ENCODE measurements at places on chromosomes 5 and 9.

DNA sequence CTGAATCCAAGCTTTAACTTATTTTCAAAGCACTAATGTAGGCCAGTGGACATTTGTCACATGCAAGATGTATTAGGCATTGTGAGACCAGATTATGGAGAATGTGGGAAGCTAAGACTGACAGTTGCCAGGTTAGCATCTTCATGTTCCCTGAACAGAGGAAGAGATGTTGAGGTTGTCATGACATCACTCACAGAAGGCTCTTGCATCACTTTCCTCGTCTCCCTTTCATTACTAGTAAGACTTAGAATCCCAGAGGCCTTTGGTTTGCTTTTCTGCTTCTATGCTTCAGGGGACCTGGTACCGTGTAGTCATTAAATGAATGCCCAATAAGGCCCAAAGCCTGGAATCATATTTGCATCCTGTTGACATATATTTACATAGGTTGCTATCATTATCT, 76.4 kb upstream of the RPS23 start:
- no peak for DNase-seq

DNA sequence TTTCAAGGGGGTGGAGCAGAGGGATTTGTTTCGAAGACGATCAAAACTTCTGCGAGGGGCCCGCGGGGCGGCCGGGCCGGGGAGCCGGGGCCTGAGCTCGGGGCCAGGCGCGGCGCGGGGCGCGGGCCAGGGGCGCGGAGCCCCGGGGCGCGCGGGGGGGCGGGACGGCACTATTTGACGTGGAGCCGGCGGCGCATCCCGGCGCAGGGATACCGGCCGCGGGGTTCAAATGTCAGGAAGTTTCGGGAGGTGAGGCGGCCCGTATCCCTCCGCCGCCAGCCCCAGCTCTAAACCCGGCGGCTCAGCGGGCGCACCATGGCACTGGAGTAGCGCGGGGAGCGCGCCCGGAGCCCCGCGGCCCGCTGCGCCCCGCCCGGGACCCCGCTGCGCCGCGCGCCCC, at the start of gene LMX1B:
Gene LMX1B (plus strand): TSS at position 278 of the 400 bp plus-strand sequence. CDS start 522 bp downstream, outside the sequence.
- no peak for DNase-seq

DNA sequence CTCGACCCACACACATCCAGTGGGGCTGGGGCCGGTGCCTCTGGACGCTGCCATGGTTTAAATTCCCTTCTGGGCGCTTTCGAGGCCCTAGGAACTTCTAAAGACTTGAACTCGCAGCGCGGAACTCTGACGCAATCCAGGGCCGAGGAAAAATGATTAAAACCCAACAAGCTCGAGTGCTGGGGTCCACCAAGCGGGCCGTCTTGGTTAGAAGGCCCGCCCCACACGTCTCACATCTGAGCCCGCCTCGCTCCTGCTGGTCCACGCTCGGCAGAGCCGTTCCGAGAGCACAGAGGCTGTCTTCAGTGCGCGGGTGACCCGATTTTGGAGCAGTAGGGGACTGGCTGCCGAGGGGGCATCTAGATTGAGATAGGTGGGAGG, 1.5 kb downstream of the CRHBP start:
- no peak for DNase-seq

GRCh38 chr5:96565582-96566265, 96.5 kb upstream of the CAST start:
- DNase-seq, result no peak

DNA sequence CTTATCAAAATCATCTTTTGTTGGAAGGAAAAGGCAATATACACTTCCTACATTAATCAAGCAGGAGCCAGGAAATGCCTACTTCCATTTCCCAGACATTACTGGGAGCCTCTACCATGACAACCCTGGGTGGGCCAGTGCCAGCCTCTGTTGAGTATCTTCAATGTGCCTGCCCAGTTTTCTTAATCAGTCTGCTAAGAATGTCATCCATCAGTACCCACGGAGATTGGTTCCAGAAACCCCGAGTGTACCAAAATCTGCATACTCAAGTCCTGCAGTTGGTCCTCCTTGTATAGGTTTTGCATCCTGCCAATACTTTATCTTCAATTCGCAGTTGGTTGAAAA, 82.4 kb downstream of the MARCHF3 start:
- DNase-seq, result no peak

GRCh38 chr9:72454871-72455491, 66.4 kb upstream of the TMC1 start:
- no peak for DNase-seq

DNA sequence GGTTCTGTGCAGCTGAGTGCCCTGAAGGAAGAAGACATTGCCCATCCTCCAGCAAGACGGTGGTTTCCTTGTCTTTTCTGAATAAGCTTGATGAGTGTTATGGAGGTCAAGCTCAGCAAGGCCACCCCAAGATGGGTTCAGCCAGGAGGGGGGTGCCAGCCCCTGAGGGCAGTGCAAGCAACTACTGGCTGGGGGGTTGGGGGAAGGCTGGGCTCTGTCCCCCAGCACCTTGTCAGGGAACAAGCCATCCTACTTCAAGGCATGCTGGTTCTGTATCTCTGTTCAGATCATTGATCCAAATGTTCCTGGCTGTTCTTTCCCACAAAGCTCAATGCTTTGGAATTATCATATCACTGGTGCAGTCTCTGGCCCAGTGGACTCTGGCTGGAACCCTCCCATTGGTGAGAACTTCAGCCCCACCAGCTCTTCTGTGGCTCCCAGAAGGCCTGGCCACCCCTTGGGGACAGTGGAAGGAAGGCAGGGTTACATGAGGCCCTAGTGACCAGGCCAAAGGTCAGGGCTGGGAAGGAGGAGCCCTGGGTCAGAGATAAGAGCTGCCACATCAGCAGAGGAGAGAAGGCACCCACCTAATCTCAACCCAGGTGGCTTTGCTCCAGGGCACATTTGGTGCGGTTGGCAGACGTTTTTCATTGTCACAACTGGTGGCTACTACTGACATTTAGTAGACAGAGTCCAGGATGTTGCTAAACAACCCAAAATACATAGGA, 280.2 kb downstream of the IRX2 start:
- DNase-seq, result no peak

GRCh38 chr5:146945617-146946084, 67.1 kb upstream of the PPP2R2B start:
- DNase-seq, result no peak

DNA sequence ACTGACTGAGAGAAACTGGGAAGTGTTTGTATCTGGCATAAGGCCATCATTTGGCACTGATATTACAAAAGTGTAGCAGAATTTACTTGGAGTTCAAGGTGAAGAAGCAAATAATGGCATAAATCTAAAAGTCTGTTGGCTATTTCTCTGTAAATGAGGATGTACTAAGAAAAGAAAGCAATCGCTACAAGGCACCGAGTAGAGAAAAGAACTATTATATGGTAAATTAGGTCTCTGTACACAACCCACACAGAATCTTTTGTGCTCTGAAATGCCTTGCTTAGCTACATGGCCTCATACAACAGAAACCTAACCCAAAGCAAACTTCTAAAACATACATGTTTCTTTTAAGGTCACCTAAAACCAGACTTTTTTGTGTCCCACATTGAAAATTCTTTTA, 290.1 kb upstream of the WWC1 start:
- no peak for DNase-seq

GRCh38 chr5:36836831-36837230, 39.7 kb upstream of the NIPBL start:
- no peak for DNase-seq

DNA sequence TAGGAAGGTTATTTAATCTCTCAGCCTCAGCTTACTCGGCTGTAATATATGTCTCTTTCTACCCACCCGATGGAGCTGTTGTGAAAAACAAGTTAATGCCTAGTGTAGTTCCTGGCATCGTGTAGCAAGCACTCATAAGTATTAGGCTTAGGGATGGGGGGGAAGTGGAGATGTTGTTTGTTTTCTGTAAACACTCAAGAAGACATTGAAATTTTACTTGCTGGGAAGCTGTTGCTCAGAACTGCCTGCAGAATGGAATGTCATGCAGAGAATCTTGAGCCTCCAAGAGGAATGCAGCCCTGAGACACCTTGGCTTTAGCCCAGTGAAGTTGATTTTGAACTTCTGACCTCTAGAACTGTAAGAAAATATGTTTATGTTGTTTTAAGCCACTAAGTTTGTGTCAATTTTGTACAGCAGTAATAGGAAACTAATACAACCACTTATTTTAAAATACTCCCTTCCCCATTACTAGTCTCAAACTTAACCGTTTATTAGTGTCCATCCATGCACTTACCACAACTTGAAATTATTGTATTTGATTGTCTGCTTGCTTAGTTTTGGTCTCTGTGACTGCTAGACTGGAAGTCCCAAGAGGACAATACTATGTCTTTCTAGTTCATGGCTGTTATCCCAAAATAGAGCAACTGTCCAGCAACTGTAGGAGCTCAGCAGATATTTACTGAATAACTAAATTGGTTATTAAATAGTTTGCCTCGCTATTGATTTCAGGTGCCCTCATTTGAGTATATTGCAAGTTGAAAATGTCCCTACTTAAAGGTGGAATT, 53.8 kb downstream of the MFAP3 start:
- no peak for DNase-seq

Measured in activated naive CD8-positive, alpha-beta T cell treated with anti-CD3 and anti-CD28 coated beads, Interleukin-2, amount 50 U/mL, for 16 hours (primary cell).